IMR-90 (cell line): ENCODE measurements at places on chromosomes 3 and 15.

DNA sequence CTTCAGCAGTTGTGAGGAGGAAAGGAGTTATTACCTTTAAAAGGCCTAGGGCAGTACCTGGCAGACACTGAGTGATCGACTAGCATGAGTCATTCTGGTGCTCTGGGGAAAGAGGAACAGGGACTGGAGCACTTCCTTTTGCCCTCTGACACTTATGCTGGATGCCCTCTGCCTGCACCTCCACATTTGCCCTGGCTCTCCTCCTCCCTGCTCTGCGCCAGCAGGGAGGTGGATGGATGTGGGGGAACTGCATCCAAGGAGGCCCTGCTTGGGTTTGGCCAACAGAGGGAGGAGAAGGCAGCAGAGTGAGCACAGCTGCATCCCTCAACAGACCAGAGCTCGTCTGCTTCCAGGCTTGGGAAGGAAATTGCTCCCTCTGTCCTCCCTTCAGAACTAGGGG, 75.0 kb downstream of the SEMA5B start:
- no peak for DNase-seq

- no peak for DNase-seq
Measured at GRCh38 chr3:144948711-144949110, 977.1 kb downstream of the DIPK2A start.

- DNase-seq, result no peak
Measured at GRCh38 chr15:72184165-72184811, 13.3 kb downstream of the GRAMD2A start.

- DNase-seq, result no peak
Measured at GRCh38 chr3:115611630-115612029, 11.7 kb upstream of the GAP43 start.

DNA sequence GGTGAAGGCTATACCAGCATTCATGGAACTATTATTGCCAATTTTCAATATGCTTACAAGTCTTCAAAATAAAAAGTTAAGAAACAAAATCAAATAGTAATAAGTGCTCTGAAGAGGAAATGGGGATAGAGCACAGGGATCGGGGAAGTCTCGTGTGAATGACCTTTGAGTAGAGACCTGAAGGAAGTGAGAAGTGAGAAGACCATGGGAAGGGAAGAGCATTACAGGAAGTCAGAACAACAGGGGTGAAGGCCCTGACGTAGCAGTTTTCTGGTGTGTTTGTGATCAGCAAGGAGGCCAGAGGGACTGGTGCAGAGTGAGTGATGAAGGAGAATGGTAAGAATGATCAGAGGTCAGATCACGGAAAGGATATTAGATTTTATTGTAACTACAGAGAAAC, 48.1 kb downstream of the STAC start:
- no peak for DNase-seq

GRCh38 chr3:57116501-57116900, 48.7 kb downstream of the IL17RD start:
- no peak for DNase-seq

- no peak for DNase-seq
Measured at GRCh38 chr3:168094580-168094876, 1.2 kb downstream of the GOLIM4 start.

GRCh38 chr15:61380270-61380669, 151.2 kb upstream of the RORA start:
- DNase-seq, result no peak

DNA sequence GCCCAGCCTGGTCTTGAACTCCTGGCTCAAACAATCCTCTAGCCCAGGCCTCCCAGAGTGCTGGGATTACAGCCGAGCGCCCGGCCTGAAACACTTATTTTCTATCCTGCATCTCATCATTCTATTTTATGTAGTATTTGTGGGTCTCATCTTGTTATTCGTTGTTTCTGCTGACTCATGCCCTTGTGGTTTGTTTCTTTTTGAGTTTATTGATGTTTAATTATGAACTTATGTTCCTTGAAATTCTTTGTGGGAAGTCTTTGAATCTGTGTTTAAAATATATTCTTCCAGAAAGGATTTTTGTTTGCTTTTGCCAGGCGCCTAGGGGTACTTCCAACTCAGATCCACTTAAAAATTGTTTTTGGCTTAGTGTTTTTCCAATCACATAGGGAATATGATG, 78.3 kb upstream of the C15orf39 start:
- peak; percentile 72 for DNase-seq

DNA sequence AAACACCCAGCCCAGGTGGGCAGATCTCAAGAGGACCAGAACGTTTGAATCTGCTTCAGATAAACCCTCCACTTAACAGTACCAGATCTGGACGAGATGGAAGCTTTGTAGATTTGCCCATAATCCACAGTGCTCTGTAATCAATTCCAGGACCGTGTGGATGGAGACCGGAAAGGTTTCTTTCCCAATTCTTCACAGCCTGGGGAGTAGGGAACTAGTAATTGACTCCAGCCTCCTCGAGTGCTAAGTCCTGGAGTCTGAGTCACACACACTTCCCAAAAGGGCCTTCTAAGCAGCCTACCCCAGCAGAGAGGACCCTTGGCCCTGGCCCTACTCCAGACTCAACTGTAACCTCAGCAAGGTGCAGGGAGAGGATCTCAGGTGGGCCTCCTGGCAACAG, 56.2 kb upstream of the TSEN2 start:
- DNase-seq, result no peak

DNA sequence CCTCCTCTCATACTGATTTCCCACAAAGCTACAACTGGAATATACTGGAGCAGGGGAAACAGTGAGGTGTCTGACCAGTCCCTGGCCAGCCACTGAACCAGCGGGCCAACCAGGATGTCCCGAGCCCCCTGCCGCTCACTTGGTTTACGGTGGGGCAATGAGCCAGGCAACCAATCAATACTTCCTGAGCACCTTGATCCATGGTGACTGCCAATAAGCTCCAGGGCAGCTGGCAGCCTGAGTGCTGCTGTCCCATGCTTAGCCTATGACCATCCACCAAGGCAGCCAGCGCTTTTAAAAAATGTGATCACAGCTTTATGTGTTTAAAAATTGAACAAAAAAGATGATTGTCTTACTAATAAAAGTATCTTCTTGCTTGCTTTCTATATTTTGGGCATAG, 4.2 kb downstream of the SCN10A start:
- no peak for DNase-seq

GRCh38 chr3:189954733-189955665, 165.7 kb downstream of the P3H2 start:
- no peak for DNase-seq

DNA sequence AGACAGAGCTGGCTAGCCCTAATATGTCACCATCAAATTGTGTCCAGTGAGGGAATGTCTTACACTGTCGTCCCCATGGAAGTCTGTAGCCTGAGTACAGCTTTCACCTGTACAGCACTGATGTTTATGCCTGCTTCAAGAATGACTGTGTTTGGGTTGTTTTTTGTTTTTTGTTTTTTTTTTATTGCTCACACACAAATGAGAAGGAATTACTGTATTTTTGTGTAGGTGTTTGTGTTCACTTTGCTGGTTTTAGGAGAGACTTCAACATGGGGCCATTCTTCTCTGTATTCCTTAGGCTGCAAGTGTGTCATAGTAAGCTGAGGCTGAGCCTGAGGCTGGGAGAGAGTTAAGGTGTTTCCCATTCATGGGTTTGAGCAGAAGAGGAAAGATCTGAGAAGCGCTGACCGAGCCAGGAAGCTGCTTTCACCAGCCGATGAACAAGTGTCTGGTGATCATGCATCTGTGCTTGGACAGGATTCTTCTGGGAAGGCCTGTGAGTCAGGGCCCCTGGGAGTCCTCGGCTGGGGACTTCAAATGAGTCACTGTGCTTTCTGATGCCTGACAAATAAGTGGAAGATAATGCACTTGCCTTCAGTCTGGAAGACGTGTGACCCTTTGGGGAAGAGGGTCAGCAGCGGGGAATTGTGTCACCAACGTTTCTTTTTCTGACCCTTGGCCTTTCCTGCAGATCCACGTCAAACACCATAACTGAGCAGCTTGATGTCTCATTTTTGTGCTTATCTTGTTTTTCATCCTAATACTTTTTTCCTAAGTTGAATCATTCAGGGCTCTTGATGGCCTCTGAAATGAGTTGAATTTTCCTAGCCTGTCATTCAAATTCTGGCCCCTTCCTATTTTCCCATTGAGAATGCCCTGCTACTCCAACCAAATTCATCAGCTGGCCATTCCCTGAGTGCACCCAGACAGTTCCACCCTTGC, 36.7 kb upstream of the ZBTB38 start:
- DNase-seq, result peak; percentile 99

GRCh38 chr3:110732420-110732819, 339.2 kb upstream of the NECTIN3 start:
- DNase-seq, result no peak

- peak; percentile 78 for DNase-seq
Measured at GRCh38 chr3:100254168-100254777, 6.5 kb upstream of the TBC1D23 start.

DNA sequence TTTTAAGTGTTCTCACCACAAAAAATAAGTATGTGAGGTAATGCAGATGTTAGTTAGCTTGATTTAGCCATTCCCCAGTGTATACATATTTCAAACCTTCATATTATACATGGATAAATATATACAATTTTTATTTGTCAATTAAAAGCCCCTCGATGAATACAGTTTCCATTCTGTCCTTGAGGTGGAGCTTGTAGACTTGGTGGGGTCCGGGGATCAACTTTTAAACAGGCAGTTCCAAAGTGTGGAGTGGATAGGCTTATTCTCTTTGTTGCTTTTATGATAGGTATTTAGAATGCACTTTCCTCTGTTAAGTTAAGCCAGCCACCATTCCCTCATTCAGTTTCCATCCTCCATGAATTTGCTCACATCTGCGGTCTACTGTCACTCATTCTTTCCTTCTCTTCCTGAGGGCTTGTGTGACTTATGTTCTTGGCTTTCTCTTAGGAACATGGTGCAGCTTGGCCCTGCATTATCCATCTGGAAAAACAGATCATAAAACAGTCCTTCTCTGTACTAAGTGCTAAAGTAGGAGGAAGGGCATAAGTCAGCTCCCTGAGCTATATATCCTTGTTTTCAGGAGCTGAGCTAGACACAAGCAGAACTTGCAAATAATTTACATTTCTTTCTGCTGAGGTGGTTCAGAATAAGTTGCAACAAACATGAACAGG, 149.1 kb downstream of the NFKBIZ start:
- no peak for DNase-seq

DNA sequence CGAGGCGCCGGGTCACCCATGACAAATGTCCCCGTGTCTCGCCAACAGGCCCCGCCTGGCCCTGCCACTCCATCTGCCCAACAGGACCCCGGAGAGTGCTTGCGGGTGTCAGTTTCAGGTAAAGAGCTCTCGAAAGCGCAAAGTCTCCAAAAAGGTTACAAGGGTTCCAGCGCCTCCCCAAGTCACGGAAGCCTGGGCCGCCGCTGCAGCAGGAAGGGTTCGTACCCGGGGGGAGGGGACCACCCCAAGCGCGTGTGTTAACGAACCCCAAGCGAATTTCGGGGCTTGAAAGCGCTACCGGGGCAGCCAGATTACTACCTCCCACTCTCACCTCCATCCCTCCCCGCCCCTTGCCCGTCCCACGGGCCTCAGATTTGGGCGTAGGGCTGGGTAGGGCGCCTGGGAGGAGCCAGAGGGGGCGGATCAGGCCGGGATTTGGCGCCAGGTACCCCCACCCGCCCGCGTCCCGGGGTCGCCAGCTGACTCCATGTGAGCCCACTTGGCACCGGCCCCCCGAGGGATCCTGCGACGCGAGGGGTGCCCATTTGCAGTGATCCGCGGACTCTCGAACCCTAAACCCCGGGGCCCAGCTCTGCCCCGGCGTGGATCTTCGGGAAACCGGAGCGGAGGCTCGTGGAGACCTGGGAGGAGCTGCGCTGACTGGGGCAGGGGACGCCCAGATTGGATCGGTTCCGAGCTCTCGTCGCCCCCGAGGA, 85.9 kb downstream of the NR2F2 start:
- DNase-seq, result no peak

- DNase-seq, result no peak
Measured at GRCh38 chr15:61700803-61701202, 359.4 kb downstream of the VPS13C start.

- no peak for DNase-seq
Measured at GRCh38 chr15:73440571-73440970, 2.4 kb upstream of the REC114 start.

DNA sequence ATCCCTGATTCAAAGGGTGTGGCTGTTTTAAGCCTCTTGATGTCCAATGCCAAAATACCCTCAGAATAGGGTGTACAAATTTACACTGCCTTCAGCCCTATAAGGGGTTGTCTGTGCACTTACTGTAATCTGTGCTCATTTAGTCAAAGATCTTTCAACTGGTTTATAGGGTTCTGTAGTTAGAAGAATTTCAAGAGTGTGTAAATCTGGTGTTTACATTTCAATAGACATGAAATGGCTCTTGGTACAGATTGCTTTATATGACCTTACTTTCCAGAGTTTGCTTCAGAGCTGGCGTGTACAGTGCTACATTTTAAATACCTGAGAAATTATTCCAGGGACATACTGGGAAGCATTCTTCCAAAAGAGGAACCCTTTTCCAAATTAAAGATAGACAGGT, 399.3 kb downstream of the FOXP1 start:
- no peak for DNase-seq

GRCh38 chr3:141894524-141895176, 18.2 kb downstream of the ATP1B3 start:
- peak; percentile 92 for DNase-seq

- peak; percentile 22 for DNase-seq
Measured at GRCh38 chr15:59138243-59138642, 33.3 kb downstream of the CCNB2 start.

- no peak for DNase-seq
Measured at GRCh38 chr15:67724691-67725375, 100.5 kb upstream of the SKOR1 start.

- DNase-seq, result peak; percentile 33
Measured at GRCh38 chr3:153166206-153166605, 4.2 kb downstream of the RAP2B start.

DNA sequence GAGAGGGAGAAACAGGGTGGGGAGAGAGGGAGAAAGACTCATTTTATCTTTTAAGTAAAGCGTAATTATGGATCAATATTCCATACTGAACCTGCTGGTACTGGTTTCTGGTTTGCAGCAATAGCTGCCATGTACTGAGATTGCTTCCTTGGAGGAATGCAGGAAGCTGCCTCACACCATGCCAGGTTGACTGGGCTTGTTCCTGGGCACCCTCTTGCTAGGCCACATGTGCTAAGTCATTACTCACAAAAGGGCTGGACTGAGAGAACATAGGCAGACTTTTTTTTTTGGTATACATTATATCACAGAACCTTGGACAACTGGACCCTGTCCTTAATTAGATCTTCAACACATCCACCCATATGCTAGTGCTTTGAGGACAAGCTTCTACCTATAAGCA, 193.4 kb downstream of the ZNF621 start:
- no peak for DNase-seq

DNA sequence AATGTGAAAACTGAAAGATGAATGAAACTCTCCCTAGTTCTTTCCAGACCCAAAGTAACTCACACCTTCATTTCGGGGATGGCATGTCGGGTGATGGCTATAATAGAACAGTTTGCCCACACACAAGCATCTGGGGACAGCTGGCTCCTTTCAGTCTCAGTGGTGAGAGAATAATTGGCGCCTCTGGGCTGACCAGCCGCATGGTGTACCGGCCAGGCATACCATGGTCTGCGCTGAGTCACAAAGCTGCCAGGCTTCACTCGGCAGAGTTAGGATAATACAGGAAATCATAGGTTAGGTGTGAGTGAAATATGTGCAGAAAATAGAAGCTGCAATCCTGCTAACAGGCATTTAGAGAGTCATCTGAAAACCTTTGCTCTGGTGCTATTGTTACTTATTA, 80.4 kb upstream of the IGF1R start:
- no peak for DNase-seq

GRCh38 chr15:58549013-58549784, 117.4 kb downstream of the LIPC start:
- peak; percentile 74 for DNase-seq
